Activated CD4-positive, alpha-beta T cell treated with anti-CD3 and anti-CD28 coated beads, Interleukin-2, amount 50 U/mL, for 24 hours (primary cell): ENCODE measurements at places on chromosomes 4 and X.

GRCh38 chrX:75076429-75076828 is 79.7 kb downstream of the ABCB7 start:
- DNase-seq, result no peak

- no peak for DNase-seq
Measured at GRCh38 chrX:68163441-68163840, 269.9 kb downstream of the OPHN1 start.

DNA sequence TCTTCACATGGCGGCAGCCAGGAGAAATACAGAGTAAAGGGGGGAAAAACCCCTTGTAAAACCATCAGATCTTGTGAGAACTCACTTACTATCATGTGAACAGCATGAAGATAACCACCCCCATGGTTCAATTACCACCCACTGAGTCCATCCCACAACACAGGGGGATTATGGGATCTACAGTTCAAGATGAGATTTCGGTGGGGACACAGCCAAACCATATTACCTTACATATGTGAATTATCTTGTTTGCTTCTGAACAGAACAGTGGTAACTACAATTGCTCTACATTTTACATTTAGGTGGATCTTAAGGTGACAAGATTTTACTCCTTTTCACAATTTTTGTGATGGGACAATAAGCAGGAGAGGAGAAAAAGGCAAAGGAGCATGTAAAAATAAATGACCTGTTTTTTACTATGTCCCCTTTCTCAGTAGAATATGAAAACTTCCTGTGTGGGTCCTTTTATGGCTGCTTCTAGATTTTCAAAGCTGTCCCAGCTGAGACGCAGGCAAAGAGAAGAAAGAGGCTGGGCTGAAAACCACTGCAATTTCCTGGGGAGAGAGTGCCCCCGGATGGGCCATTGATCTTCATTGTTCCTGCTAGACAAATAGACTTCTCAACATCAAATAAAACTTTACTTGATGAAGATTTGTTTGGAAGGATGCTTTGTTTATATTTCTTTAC is 45.9 kb upstream of the PGM2 start:
- DNase-seq, result no peak

DNA sequence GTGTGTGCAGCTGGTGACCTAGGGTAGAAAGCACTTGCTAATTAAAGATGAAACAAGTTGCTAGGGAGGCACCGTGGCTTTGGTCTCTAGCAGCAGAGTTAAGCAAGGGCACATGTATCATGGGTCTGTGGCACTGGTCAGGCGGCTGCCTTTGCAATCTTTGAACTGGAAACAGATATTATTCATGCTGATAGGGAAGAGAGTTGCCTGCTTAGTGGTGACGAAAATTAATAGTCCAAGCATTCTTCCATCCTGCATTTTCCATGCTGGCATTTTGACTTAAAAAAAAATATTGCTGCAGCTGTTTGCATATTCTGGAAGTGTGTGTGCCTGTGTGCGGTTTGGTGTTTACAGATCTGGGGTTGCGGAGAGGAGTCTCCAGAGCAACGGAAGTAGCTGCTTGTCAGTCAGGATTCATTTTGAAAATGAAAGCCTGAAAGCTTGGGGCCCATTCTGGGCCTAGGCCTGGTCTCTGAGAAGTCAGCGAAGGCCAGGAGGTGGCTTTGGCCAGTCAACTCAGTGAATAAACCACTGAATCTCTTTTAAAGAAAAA is 2.3 kb upstream of the SOWAHD start:
- DNase-seq, result peak; percentile 33

DNA sequence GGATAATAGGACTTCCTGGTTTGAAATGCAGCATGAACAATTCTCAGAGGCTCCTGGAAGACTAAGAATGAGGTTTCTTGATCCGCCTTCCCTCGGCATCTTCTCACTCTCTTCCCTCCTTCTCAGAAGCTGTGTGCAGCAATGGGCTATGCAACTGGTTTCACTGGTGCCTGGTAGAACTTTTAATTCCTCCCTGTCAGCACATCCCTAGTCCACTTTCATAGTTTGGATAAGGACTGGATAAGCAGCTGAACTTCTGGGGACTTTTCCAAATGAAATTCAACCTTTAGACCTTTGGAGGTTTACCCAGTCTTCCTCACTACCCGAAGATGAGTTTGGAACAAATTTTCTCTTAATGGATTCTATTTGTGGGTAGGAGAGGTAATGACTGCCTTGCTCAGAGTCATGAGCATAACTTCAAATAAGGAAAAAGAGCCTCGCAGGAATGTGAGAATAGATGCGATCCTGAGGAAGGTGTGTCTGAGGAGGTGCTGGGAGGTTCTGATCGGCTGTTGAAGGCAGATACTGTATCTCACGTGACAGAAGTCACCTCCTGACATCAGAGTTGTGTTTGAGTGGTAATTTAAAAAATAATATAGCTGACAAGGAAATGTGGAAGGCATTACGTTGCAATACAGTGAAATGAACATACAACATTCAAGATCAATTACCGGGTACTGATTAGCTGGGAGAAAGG is 56.0 kb upstream of the HAND2 start:
- no peak for DNase-seq
